ENCODE measurements at places on chromosomes 2 and 18.
A peak's percentile ranks its signal among the peaks of the same experiment; 100 is the strongest.

DNA sequence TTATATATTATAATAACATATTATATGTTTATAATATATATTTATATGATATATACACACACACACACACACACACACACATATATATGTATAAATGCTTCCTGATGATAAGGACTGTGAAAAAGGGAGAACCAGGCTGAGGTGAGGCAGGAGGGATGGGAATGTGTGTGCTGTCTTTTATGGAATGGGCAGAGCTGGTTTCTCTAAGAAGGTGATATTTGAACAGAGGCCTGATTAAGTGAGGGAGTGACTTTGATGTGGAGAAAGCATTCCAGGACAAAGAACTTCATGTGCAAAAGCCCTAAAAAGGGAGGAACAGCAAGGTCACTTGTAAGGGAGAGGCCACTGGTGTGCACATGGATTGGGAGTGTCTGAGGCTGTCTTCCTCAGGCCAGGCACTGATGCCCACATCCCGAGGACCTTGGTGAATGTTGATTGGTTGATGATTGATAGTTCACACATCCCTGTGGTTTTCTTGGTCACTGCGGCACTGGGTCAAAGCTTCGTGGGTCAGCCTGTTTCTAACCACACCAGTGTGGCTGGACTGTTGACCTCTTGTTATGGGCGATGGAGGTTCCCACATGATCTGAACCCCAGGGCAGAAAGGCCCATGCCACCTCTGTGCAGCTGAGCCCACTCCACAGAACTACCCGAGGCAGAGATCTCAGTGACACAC, 196.9 kb downstream of the MYCN start:
- no peak for DNase-seq

DNA sequence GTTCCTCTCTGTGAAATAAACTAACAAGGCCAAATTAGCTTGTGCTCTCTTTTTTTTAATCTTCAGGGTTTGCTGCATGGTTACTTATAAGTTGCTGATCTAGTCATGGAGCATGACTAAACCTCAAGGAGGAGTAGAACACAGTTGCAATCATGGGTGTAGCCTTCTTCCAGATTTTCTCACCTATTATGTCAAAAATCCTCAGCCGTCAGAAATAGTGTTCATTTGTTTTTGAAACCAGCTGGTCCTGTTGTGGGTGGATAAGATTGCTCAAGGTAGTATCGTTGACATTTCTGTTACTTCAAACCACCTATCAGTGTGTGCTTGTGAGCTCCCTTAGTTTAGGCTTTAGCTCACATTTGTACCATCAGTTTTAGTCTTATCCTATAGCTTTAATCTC, 11.2 kb downstream of the RELCH start:
- DNase-seq, result no peak

DNA sequence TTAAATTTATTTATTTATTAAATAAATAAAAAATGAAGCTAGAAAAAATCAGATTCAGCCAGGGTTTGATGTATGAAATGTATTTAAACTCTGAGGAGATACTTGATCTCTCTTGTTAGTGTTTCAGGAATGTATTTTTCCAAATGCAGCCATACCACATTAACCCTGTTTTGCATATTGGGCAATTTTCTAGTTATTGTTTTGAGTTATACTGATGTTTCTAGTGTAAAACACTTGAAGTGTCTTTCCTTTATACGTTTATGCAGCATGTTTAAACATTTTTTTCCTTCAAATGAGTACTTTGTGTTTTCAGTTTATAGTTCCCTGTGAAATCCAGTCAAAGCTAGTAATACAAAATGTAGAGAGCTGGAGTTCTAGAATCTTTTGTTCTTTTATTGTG, 69.9 kb downstream of the WDR7 start:
- no peak for DNase-seq

- no peak for DNase-seq
Observed at GRCh38 chr18:8264861-8265411, 344.3 kb upstream of the RAB12 start.

GRCh38 chr2:165872101-165872791, 78.2 kb upstream of the GALNT3 start:
- no peak for DNase-seq

DNA sequence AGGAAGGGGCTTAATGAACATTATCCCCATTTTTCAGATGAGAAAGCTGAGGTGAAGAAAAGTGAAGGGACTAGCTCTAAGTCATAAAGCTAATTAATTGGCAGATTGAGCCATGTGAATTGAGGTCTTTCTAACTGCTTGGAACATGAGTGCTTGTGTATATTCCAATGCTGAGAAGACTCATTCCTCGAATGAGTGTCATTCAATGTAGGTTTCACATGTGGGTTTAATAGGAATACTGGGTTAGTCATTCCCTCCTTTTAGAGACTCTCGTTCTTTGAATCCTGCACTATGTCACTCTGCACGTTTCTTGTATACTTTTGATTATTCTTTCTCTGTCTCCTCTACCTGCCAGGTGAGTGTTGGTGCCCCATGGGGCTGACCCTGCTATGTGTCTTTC, 218.2 kb downstream of the HRH4 start:
- no peak for DNase-seq

DNA sequence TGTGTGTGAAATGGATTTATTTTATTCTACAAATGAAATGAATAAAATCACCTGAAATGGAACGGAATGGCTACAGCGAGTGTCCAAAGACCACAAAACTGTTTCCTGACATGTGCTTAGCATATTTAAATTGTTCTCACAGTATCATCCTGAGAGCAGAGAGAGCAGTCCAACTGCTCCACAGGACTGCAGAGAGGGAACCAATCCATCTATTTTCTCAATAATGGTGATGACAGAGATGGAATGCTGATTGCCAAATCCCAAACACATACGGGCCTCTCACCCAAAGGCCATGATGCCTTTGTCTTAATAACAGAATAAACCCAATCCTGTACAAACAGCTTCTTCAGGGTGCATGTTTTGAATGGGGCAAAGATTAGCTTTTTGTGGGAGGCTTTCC, 41.1 kb downstream of the STAT1 start:
- no peak for DNase-seq

DNA sequence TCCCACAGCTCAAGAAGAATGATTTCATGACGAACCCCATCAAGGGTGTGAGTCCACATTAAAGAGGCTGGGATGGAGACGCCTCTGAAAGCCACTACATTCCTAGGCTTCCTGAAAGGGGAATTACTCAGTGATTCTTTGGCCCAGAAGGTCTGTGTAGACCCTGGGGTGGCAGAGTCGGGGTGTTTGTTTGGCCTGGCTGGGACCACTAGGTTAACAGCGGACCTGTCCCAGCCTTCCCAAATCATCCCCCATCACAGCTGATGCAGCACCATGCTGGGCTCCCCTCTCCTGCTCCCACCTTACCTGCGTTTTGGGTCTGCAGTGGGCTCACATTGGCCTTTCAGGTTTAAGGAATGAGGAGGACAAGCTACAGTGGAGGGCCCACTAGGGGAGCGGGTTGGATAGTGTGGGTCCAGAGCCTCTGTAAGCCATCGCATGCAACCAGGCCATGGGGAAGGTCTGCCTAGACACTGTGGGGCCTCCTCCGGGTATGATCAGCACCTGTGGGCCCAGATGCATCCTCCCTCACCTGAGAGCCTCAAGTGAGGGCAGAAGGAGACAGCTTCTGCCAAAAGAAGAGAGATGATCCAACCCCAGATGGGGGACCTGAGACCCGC, 16.2 kb downstream of the DIPK1C start:
- DNase-seq, result no peak

- DNase-seq, result no peak
Observed at GRCh38 chr2:26074676-26075075, 40.8 kb downstream of the RAB10 start.

GRCh38 chr18:69531973-69532372, 131.3 kb downstream of the DOK6 start:
- DNase-seq, result no peak

GRCh38 chr2:39069136-39069515, 51.7 kb downstream of the SOS1 start:
- peak; percentile 51 for DNase-seq

- DNase-seq, result no peak
Observed at GRCh38 chr18:5771343-5771742, 124.0 kb downstream of the TMEM200C start.

DNA sequence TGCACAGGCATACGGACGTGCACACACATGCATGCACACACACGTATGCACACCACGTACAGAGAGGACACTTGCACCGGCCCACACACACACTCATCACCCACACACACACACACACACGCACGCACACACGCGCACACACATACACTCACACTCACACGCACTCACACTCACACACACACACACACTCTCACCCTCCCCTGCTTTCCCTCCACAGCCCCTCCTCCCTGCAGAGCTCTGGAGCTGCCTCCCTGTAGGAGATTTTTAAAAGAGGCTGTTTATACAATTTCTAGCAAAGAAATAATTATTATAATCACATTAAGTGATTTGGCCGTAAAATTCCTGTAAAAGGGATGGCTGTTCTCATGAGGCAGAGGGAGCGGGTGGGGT, 36.5 kb upstream of the SNED1 start:
- no peak for DNase-seq

DNA sequence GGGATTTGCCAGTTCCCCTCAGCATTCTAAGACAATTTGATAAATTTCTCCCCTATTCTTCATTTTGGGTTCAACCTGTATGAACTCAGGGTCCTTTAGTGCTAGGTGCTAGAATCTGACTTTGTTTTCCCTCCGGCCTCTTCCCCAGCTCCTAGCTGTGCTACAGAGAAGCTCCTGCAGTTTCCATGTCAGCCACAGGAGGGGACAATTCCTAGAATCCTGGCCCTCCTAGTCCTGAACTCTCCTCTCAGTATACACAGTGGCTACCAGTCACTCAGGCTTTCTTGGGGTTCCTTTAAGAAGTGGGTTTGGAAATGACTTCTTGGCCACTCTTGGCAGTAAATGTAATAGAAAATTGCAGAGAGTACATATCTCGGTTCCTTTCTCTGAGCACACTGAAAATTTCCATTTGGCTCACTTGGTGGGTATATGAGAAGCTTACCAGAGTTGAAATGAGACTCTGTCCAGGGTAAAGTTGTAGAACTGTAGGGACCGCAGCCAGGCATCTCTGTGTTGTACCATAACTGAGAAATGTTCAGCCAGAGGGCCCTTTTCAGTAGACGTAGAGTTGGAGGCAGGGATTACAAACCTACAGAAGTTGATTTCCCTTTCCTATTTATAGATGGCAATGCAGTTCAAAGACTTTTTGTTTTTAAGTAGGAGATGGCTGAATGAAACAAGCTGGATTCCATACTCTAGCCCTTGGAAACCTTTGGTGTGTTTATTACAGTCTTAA, 5.0 kb upstream of the CHST10 start:
- peak; percentile 49 for DNase-seq

GRCh38 chr2:103959174-103960128, 894.5 kb upstream of the POU3F3 start:
- peak; percentile 28 for DNase-seq

GRCh38 chr2:26068602-26069298, 34.9 kb downstream of the RAB10 start:
- peak; percentile 72 for DNase-seq

- no peak for DNase-seq
Observed at GRCh38 chr2:237564526-237565131, 1.7 kb upstream of the PRLH start.

DNA sequence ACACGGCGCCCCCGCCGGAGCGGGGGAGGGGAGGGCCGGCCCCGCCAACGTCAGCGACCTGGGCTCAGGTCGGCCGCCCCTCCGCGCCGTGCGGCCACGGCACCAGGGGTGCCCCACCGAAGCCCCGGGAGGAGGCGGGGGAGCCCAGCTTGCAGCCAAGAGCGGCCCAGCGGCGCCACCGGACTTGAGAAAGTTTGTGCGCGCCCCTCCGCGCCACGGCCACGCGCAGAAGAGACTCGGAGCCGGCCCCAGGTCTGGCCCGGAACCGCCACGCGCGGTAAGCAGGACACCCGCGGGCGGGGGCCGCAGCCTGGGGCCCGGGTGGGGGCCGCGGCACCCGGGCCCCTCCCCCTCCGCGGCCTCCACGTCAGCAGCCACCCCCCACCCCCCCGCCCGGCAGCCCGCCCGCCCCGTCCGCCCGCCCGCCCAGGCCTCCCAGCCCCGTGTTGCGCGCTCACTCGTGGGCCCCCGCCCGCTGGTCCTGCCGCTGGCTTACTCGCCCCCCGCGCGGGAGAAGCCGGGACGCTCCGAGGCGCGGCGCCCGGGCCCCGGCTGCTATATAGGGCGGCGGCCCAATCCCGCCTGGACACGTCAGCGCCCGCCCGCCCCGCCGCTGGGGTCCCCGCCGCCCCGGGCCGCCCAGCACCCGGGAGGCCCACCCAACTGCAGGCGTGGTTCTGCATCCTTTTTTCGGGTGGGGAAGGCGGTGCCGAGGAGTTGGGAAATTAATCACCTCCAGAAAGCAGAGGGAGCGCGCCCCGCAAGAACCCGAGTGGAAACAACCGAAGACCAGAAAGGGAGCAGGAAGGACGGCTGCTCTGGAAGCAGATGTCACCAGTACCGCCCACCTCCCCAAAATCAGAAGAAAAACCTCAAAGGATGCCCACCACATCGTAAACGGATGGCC, 42.9 kb downstream of the HDLBP start:
- DNase-seq, result peak; percentile 36

DNA sequence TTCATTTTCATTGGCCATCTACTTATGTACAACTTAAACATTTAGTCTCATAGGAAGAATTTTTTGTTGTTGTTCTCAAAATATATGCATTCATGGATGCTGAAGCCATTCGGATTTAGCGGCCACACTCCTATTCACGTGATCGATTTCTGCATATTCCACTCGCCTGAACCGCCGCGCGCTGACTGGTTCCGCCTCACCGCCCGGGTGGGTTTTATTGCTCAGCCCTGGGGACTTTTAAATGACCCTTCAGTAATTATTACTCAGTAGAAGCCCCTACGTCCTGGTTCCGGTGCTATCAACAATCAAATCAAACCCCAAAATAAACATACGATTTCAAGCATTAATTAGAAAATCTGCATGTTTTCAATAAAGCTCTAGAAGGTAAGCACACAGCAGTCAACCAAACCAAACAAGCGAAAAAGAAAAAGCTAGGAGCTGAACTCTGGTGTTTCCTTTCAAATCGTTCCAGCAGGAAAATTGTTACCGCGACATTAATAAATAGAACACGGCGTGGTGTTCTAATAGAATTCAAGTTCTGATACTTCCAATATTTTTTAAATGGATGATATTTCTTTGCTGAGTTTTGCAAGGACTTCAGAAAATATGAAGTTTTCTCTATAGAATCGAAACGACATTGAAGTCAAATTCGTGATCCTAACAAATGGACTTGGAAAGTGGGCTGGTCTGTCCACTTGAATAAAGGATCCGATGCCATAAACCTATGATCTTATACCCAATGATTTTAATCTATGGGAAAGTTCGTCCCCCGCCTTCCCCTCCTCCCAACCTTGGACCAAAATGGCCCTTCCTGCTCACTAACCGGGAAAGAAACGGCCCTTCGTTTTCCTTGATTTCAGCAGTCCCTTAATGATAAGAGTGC, 9.3 kb downstream of the PAX3 start:
- DNase-seq, result no peak

DNA sequence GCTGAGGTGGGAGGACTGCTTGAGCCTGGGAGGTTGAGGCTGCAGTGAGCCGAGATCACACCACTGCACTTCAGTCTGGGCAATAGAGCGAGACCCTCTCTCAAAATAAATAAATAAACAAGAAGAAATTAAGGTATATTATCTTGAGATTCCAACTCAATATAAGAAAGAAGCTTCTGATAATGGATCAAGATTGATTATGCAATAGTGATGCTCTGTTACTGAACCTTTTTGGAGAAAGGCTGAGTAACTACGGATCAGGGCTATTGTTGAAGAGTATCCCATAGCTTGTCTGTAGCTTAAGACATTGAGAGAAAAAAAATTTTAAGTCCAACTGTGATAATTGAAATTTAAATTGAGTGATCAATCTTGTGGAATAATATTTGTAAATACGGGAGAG, 17.7 kb downstream of the GULP1 start:
- no peak for DNase-seq

Measured in brain microvascular endothelial cell (primary cell).